ENCODE measurements at places on chromosomes 5 and 9.

- DNase-seq = no peak
These were observed 776.0 kb upstream of the ACO1 start for GRCh38 chr9:31608416-31608815.

GRCh38 chr5:169592937-169593650, 9.5 kb downstream of the SPDL1 start:
- DNase-seq = no peak

- DNase-seq = no peak
These were observed 51.0 kb downstream of the EFNA5 start for GRCh38 chr5:107619781-107620180.

- no peak for DNase-seq
These were observed 46.3 kb upstream of the TNFSF15 start for GRCh38 chr9:114852050-114852594.

- peak; percentile 93 for DNase-seq
These were observed at the start of gene RABEPK for GRCh38 chr9:125200216-125201047. RABEPK (plus strand) TSS chr9:125200542; CDS start chr9:125203014, 2,472 bp downstream.

GRCh38 chr5:82570-82969, 9.4 kb upstream of the PLEKHG4B start:
- DNase-seq = no peak

- peak; percentile 85 for DNase-seq
These were observed 829.6 kb upstream of the ZNF608 start for GRCh38 chr5:125575891-125576505.

DNA sequence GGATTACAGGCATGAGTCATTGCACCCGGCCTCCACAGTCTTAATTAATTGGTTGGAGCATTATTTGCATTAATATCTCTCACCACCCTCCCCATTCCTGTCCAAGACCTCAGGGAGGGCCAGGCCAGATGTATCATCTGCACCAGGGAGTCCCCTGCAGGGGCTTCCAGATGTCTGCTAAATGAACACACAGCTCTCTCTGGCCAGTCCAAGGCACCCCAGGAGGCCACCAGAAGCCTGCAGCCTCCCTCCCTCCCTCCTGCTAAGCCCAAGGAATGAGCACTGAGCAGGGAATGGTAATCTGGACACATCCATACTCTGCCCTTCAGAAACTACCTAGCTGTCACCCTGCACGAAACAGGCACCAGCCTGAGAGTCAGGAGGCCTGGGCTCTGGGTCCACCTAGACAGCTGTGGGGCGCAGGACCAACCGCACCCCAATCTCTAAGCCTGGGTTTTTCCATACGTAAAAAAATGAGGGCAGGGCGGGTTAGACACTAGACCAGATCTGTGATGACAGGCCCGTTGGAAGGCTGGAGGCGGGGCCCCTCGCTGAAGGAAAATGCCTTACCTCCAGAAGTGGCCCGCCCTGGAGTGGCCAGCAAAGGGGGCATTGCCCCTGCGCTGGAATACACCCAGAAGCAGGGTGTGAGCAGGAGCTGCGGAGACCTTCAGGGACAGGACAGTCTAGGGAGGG, 8.3 kb downstream of the CIZ1 start:
- DNase-seq = no peak

GRCh38 chr5:105554568-105555169, 1992.1 kb upstream of the NUDT12 start:
- DNase-seq = no peak

DNA sequence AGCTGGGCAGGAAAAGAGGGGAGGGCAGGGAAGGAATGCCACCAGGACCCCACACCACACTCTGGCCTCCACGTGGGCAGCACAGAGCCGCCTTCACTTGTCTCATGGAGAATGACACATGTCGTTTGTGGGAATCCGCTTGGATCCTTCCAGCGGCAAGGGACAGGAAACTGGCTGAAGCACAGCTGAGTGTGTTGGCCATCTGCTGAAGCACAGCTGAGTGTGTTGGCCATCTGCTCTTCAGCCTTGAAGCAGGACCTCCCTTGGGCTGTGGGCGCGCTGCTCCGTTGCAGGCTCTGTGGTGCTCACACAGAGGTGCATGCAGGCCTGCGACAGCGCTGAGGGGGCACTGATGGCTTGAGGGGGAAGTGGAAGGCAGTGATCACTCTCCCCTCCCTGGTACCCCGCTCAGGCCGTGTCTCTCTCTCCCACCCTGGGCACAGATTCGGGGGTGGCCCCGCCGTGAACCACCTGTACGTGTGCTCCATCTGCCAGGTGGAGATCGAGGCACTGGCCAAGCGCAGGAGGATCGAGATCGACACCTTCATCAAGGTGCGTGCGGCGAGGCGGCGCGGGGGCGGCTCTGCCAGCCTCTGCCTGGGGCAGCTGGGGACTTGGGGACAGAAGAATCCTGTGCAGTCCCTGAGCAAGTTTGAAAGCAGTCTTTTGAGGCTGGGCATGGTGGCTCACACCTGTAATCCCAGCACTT, 40.6 kb downstream of the USP20 start:
- peak; percentile 42 for DNase-seq

DNA sequence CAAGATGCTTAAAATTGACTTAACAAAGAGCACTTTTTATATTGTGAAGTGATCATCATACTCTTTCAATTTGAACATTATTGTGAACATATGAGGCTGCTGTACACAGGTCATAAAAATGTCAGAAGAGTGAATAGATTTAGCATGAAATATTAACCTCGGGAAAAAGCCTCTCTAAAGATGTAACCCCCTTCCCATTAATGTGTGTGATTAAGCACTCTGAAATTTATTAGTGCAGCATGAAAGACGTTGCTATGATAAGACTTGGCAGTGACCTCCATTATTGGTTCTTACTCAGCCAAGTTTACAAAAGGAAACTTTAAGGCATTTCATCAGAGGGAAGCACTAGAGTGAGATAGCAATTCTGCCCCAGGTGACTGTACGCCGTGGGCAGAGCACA, 326.5 kb downstream of the NTRK2 start:
- DNase-seq = no peak

DNA sequence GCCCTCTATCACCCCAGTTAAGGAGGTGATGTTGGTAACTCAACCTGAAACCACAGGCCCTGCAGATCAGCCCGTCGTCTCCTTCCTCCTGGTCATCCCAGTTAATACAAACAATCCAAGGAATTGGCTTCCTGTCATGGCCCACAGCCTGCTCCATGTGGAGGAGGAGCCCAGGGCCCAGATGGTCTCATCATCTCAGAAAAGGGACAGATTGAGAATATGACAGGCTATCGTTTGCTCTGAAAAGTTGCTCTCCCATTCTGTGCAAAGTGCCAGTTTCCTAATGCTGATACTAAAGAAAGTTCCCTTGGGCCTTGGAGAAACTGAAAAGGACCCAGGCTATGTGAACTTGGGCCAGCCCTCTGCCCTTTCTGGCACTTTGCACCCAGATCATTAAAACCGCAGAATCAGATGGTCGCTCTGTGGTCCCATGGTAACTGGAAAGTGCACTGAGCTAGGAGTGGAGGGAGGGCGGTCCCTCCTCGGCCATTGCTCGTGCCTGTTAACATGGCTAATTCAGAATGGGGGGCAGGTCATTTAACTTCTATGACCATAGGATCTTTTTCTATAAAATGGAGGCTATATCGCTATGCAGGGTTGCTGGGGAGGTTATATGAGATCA, 675 bp upstream of the SPAAR start:
- no peak for DNase-seq

DNA sequence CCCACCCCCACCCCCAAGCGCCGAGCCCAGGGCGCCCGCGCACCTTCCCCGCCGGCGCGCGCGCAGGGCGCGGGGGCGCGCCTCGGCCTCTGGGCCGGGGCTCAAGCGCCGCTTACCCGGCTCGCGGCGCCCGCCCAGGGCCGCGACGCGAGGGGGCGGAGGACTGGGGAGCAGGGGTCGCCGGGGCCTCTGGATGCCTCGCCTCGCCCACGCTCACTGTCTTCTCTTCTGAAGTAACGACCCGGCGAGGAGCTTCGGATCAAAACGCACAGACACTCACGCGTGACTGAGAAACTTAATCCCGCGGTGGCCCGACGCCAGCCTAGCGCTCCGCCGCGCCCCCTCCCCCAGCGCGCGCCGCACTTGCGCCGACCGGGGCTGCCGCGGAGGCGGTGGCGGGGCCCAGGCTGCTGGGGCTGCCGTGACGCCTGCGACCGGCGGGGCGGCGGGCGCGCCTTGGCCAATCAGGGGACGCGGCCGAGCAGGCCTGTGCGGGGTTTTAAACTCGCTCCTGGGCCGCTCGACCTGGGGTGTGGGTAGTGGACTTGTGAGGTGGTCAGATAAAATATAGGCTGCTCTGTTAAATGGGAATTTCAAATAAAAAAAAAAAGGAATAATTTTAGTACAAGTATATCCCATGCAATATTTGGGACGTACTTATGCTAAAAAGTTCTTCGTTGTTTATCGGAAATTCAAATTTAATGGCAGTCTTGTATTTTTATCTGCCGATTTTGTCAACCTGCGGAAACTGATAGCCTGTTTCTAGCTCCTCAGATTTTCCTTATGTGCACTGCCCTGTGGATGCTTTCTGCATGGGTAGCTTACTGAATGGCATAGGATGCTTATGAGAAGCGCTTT, at the start of gene MPDZ:
Gene MPDZ (minus strand): TSS at position 409 of the 858 bp plus-strand sequence. CDS start 29,377 bp downstream, outside the sequence.
- DNase-seq = peak; percentile 29

GRCh38 chr5:134432677-134433359, 21.1 kb upstream of the CDKN2AIPNL start:
- DNase-seq = peak; percentile 11

DNA sequence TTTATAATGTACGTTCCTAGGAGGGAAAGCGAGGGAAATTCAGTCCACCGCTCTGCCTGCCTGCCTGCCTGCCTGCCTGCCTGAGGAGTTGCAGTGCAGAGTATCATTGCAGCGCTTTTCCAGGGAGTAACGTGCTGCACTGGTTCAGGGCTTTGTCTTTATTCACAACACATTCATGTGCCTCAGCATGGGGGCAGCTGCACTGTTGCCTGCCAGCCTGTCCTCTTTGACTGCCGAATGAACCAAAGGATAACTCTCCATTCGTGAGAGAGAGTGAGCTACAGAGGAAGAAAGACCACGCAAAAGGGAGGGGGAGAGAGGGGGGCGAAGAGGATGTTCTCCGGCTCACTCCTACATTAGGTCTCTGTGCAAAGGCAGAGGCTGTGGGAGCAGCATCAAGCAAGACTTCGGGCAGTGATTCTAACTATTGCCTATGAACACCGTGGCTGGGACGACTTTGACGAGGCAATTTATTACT, 791.2 kb downstream of the MAT2B start:
- peak; percentile 56 for DNase-seq

DNA sequence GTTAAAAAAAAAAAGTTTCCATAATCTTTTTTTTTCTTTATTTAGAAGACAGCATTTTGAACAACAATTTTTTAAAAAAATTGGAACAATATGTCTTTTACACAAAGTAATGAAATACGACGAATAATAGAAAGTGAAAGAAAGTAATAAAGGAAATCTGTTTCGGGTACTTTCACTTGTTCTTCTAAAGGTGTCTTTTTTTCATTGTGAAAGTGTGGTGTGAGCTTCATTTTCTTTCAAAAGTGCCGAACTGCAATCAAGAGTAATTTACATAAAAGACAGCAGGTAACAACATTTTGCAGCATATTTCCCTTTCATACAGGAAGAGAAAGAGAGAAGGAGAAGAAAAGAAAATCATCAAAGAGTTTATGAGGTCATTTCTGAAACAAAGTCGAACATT, 159.7 kb upstream of the CDH12 start:
- no peak for DNase-seq

GRCh38 chr5:107812570-107813141, 141.9 kb upstream of the EFNA5 start:
- no peak for DNase-seq

- DNase-seq = no peak
These were observed 62.0 kb upstream of the UNC5A start for GRCh38 chr5:176748073-176748966.

DNA sequence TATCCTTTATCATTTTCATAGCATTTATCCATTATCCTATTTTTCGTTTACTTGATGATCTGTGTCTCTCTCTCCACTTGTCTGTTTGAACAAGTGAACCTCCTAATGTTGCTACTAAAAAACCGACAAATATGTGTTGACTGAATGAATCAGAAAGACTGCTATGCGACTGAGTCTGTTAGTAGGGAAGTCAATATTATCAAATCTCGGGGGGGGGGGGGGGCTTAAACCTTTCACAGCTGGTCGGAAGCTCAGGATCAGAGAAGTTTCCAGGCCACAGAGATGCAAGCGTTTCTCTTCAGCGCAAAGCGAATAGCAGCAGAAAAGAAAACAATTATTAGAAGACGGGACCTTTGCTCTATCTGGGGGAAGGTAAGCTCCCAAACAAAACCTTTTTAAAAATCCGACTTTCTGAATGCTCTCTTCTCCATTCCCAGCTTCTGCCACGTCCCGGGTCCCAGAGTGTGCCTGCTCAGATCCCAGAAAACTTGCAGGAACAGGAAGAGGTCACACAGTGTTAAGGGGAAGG, 412 bp downstream of the RIOK2 start:
- no peak for DNase-seq

- peak; percentile 81 for DNase-seq
These were observed 1.6 kb upstream of the ANXA2R start for GRCh38 chr5:43041669-43042175.

GRCh38 chr9:99072040-99072394, 32.9 kb upstream of the TGFBR1 start:
- DNase-seq = no peak

DNA sequence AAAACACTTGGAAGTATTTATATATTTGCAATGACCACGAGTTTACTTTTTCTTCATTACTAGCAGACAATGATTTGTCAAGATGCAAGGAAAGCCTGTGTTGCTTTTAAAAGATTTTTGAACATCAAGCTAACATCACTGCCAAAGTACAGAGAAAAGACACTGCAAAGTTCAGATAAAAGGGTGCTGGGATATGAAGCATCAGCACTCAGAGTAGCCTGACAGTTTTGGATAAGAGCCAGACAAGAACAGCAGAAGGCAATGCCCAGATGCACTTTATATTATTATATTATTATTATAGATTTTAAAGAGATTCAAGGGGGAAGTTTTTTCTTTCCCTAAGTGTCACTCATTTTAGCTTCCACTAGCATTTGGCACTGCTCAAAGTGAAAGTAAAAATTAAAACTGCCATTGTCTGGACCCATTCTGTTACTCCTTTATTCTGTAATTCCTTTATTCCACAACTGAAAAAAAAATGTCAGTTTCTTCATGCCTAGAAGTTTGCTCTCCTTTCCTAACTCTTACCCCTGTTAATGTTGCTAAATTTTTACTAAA, 240.6 kb downstream of the EFNA5 start:
- no peak for DNase-seq

GRCh38 chr5:55773057-55773456, 35.2 kb downstream of the DDX4 start:
- no peak for DNase-seq

- no peak for DNase-seq
These were observed 435.1 kb downstream of the SPATA31D1 start for GRCh38 chr9:82423700-82424099.

GRCh38 chr9:131734165-131734610, 5.7 kb downstream of the RAPGEF1 start:
- peak; percentile 59 for DNase-seq

- no peak for DNase-seq
These were observed 26.2 kb upstream of the SNX18 start for GRCh38 chr5:54491326-54491725.

GRCh38 chr5:171857489-171857876, 71.9 kb downstream of the SMIM23 start:
- DNase-seq = no peak

All from SHP77 (cell line).